Pancreas (tissue), 10 donors: ENCODE measurements at places on chromosomes 4 and X. TPM values are rescaled to one million over a fixed set of nuclear protein-coding genes. Genes with fewer than 3 reads are reported as not detected.

DRP2 gene
- total RNA-seq, result not detected

GRCh38 chr4:113741956-113742355 lies 19.6 kb downstream of the CAMK2D start:
- no peak for DNase-seq

DNA sequence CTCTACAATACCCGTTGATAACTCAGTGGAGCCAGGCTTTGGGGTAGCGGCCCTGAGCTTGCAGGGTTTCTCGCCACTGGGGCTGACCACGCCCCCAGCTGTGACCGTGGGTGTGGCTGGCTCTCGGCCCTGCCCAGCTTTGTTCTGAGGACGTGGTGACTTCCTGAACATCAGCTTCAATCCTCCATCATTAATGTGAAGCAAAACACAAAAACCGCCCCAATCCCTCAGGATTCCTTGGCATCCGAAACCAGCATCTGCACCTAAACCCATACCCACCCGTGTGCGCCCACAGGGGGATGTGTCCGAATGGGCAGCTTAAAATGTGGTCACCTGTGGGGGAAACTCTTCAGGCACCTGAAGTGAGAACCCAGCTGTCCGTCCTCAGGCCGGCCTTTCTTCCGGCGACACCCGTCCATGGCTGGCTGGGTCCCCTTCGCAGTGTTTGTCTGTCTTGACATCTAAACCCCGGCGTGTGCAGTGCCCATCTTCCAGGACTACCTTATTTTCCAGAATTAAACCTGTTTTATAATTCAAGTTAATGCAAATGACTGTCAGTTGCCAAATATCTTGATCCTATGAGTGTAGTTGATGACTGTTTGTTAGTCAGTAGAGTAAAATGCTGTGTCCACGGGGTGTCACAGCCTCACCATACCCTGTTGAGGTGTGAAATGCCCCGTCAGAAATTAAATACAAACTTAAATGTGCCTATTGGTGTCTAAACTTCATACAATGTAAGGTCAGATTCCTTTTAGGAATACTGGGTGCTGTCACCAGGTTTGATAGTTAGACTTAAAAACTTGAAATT lies 27.3 kb downstream of the NELFA start:
- no peak for DNase-seq

GRCh38 chrX:130080791-130081367 lies 29.4 kb downstream of the ELF4 start:
- no peak for DNase-seq

DNA sequence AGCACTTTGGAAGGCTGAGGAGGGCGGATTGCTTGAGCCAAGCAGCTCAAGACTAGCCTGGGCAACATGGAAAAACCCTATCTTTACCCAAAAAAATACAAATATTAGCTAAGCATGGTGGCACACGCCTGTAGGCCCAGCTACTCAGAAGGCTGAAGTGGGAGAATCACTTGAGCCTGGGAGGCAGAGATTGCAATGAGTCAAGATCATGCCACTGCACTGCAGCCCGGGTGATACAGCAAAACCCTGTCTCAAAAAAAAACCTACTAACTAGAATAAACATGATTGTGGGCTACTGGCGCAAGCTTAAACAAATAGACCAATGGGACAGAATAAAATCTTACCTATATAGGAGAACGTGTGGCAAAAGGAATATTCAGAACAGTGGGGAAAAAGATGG lies 7.3 kb downstream of the CDKL2 start:
- DNase-seq, result no peak

- DNase-seq, result no peak
These were observed 8.2 kb upstream of the HSD17B11 start for GRCh38 chr4:87399148-87399547.

DNA sequence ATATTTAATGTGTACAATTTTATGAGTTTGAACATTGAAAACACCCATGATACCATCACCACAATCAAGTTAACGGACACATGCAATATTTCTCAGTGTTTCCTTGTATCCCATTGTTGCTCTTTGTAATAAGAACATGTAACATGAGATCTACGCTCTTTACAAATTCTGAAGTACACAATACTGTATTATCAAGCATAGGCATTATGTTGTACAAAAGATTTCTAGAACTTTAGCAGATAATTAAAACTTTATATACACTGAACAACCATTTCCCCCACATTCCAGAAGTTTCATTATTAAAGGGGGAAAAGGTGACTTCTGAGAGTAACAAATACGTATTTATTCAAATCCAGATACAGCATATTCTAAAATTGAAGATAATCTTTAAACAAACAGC lies 114.5 kb downstream of the SLC10A7 start:
- DNase-seq, result no peak

GRCh38 chrX:68755616-68756125 lies 73.2 kb upstream of the EFNB1 start:
- no peak for DNase-seq

- no peak for DNase-seq
These were observed 105.7 kb upstream of the PDLIM3 start for GRCh38 chr4:185640811-185641675.
